ENCODE measurements at places on chromosomes 2 and 18.

GRCh38 chr2:50749216-50749615 lies 282.7 kb downstream of the NRXN1 start:
- DNase-seq = no peak

DNA sequence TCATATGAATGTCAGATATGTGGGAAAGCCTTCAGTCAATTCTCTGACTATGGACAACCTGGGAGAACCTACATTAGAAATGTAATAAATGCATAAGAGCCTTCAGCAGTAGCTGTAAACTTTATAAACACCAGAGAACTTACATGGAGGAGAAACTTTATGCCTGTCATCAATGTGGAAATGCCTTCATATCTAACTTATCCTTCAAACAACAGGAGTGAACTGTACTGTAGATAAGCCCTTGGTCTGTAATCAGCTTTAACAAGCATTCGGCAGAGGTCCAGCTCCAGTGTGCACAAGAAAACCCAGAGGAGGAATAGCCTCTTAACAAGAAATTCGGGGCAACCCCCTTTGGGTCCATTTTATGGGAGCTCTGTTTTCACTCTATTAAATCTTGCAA lies 14.8 kb upstream of the UXS1 start:
- DNase-seq = no peak

DNA sequence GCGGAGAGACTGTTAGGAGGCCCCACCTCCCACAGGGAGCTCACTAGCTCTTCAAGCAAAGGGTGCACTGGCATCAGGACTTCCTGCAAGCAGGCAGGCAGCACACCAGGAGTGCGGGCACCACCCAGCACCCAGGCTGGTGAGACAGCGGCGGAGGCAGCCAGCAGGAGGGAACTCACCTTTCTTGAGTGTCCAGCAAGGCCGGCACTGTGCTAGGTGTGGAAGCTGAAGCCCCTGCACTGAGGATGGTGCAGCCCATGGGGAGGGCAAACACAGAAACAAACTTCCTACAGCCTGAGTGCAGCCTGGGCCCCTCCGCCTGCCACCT lies 100.7 kb upstream of the ID2 start:
- DNase-seq = peak; percentile 59

DNA sequence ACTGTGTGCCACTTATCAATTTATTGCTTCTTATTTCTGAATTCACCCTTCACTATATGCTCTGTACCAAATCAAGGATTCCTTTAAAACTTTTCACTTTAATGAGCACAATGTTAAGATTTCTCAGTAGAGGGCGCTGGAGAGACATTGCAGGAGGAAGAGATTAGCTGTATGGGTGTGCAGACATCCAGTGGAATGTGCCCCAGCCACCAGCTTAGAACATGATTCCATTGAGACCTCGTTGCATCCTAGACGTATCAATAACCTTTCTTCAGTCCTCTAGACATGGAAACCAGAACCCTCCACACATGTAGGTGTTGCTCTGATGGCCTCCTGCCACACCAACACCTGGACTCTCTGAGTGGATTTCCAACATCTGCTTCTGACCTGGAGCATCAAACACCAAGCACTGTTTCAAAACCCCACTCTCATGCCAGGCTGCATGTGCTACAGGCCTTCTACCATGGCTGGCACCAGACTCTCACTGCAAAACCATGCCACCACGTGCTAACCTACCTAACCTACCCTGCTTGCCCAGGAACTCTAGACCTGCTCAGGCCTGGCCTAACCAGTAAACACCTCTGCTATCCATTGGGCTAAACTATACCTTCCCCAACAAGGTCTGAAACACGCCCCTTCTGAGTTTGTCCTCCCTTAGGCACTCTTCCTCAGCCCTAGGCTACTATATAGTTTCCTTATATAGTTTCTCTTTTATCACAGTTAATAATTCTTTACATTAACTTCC lies 633.2 kb upstream of the PKDCC start:
- DNase-seq = no peak

DNA sequence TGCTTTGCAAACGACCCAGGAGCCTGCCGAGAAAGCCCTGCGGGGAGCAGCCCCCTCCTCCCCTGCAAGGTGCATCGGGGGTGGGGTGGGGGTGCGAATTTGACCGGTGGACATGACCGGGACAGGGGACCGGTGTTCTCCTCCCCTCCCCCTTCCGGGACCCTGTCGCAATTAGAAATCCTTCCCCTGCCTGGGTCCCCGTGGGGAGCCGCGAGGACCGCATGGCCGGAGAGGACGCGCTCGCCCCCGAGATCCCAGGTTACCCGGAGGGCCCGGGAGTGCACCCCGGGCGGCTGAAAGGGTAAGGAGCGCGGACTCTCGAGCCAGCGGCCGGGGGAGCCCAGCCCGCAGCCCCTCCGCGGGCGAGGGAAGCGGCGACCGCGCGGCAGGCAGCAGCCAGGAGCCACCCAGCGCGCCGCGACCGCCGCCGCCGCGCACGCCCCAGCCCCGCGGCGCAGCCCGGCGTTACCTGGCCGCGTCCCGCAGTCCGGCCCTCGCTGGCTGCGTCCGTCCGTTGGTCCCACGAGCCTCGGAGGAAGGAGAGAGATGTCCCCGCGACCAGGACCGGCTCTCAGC lies 482 bp downstream of the DLGAP1 start:
- DNase-seq = no peak
